Fibroblast of skin of right biceps (primary cell): ENCODE measurements at places on chromosomes 4 and X.

- no peak for DNase-seq
Observed at GRCh38 chrX:37476571-37477170, 94.8 kb upstream of the LANCL3 start.

DNA sequence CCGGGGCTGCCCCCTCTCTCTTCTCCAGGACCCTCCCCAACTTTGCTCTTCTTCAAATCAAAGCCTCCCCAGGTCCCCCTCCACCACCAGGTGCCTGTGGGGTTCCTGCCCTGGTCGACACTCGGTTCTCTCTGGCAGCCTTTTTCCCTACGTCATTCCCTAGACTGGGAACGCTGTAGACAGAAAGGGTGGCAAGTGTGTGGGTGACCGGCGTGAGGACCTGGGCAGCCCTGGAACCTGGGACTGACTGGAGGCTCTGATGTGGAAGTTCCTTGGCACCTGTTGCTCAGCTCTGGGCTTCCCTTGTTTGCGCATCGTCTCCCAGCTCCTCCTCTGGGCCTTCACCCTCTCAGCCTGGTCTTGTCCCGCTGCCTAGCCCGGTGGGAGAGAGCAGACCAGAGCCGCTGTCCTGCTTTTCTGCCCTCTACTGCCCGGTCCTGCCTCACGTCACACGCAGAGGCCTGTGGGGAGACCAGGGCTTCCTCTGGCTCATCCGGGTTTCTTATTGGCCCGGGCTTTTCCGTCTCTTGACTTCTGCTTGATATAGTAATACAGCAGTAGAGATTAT is 1.3 kb downstream of the TACC3 start:
- DNase-seq, result no peak

- DNase-seq, result no peak
Observed at GRCh38 chr4:141179474-141180373, 41.0 kb upstream of the ZNF330 start.

DNA sequence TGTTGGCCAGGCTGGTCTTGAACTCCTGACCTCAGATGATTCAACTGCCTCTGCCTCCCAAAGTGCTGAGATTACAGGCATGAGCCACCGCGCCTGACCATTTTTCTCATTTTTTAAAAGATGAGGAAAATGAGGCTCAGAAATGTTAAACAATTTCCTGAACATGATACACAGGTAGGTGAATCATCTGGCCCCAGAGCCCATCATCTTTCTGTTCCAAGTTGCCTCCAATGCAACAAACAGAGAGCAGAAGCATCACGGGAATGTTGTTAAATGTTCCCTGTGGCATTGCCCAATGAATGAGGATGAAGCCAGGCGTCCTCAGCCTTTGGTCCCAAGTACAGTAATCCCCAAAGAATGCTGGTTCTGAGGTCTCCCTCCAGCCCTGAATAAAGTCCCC is 31.3 kb upstream of the ANXA5 start:
- peak; percentile 97 for DNase-seq

DNA sequence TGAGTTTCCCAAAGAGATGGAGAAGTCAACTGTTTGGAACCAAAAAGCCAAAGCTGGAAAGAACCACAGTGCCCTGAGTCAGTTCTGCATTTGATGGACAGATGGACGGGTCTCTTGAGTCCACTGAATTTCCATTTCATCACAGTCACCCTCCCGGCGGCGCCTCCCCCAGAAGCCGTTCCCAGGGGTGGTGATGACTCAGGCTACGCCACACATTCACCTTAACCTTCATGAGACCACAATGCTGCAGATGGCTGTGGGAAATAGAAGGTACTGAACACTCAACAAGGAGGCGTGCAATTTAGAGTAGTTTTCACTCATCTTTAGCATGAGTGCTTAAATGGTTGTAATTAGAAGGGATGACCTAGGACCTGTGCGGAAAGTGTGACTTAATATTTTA is 61.3 kb downstream of the STOX2 start:
- DNase-seq, result no peak

DNA sequence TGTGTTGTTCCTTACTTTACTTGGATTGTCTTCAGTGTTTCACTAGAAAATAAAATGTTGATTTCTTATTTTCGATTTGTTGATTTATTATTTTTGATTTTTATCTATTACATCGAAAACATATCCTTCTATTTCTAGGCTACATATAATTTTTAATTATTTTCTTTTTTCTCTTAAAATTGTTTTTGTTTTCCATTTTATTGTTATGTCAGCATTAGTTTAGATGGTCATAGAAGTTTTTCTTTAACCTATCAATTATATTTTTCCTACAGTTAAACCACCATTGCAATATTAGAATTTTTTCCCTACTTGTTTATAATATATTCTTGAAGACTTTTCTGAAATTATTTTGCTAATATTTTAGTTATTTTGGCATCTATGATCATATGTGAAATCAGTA is 1685.1 kb downstream of the RPA4 start:
- DNase-seq, result no peak

DNA sequence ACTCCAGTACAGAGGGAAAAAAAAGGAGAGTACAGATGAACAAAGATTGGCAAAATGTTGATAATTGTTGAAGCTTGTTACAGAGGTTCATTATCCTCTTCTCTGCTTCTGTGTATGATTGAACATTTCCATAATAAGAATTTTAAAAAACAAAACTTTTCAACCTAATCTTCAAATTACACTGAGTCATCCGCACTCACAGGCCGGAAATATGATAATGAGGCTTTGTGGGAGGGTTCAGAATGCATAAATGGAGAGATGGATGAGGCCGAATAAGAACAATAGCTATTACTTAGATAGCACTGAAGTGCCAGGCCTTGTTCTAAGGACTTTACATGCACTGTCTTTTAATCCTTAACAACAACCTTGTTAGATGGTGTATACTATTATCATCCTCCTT is 4.6 kb upstream of the ERCC6L start:
- peak; percentile 47 for DNase-seq

DNA sequence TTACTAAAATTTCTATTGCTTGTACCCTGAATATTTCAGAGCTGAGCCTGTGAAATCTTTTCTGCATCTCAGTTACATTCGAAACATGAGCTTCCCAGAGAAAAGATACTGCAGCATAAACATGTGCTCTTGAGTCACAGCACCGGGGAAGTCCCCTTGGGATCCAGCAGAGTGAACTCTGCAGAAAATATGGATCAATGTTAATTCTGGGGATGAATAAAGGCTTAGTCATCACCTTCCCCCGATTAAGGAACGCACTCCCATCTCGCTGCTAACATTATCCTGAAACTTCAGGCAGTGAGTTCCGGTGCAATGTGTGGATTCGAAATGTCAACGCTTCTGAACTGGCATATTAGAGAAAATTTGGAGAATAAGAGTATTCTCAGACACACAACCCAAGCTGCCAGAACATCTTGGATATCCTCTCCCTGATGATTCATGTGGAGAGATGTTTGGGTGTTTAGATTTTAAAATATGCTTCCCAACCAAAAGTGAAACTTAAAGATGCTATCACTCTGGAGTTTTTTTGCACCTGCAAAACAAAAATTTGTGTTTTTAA is 90.8 kb downstream of the IRF2 start:
- peak; percentile 96 for DNase-seq

DNA sequence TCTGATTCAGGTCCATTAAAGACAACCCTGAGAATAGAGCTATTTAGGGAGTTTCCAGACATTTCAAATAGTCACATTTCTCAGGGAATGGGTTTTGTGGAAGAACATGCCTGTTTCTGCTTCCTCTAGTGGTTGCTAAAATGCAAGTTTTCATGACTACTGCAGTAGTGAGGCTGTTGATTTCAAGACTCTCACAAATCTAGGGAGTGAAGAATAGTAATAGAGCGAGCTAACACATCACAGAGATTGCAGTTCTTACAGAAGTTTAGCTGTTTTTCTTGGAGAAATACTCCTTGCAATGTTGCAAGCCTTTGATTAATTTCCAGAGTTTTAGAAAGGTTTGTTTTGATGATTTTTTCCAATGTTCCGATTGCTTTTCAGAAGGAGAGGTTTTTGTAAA is 610.2 kb upstream of the HTR2C start:
- DNase-seq, result no peak

DNA sequence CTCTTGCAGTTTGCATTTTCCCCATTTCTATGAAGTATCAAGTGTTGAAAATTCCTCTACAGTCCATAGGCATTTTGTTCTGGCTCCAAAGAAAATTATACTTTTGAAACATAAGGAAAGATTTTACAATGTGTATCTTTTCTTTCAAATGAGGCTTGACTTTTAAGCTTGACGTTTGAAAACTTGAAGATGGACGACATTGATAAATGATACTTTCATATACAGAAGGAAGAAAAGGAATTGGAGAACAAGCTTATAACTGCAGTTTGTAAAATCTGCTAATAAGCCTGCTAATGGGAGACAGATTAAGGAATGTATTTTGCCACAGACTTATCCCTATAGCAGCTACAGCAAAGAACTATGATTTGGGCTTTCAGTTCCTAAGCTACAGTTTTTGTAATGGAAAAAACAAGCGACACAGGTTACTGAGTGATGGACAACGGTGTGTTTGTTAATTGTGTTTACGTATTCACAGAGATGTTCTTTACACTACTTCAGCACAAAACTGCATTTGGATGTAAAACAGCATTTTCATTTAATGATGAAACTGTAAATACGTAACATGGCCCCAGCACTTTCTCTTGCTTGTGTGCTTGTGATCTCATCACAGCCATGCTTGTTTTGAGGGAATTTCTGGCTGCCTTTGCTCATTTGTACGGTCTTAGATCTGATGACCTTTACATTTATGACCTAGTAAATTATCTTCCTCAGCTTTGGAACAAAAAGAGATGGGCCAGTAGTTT is 83.2 kb upstream of the FAT1 start:
- no peak for DNase-seq

GRCh38 chrX:12890467-12890866 is 16.0 kb upstream of the TLR8 start:
- no peak for DNase-seq

GRCh38 chrX:47247999-47248320 is 15.2 kb downstream of the USP11 start:
- DNase-seq, result no peak

- DNase-seq, result no peak
Observed at GRCh38 chr4:72430988-72431387, 138.0 kb downstream of the ADAMTS3 start.

- no peak for DNase-seq
Observed at GRCh38 chrX:19702856-19703255, 184.5 kb downstream of the SH3KBP1 start.

DNA sequence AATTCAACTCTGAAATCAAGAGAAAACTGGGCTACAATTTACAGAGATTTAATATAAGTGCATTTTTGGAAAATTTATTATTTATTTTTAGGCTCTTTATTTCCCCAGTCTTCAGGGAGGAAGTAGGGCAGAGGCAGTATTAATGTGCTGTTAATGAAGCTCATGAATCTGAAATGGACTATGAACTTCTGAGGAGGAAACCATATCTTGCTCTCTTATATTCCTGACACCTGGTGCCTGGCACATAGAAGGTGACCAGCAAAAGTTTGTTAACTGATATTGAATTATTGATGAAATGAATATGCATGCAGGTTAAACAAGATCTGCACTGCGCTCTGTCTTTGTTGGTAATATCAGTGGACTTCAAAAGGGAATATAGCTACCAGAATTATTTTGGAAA is 55.1 kb downstream of the UGT8 start:
- DNase-seq, result no peak

DNA sequence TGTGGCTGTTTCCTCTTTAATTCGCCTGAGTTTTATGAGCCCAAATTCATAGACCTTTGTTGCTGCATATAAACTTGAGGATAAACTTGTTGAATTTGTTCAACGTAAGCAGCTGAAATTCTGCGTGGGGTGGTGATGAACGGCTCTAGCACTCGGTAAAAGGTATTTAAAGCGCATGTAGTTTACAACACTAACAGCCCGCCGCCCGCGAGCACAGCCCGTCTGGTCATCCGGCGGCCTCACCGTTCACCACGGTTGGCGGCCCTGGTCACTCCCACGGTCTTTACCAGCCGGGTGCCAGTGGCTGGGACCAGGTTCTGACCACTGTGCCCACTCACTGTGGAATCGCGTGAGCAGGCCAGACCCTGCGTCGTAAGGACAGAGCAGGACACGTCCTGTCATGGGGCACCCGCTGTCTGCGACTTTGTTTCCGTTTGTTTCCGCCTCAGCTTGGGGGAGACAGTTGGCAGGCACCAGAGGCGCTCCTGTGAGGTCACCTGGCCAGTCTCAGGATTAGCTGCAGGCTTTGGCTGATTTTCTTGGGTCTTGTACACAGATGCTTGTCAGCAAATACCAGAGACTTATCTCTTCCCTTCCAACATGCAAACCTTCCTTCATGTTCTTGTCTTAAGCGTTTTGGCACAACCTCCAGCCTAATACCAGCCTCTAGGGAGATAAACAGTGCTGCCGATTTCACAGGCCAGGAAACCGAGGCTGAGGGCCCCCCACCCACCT is 36.8 kb upstream of the SPON2 start:
- DNase-seq, result no peak

GRCh38 chr4:119537586-119537985 is 91.0 kb downstream of the PDE5A start:
- no peak for DNase-seq

DNA sequence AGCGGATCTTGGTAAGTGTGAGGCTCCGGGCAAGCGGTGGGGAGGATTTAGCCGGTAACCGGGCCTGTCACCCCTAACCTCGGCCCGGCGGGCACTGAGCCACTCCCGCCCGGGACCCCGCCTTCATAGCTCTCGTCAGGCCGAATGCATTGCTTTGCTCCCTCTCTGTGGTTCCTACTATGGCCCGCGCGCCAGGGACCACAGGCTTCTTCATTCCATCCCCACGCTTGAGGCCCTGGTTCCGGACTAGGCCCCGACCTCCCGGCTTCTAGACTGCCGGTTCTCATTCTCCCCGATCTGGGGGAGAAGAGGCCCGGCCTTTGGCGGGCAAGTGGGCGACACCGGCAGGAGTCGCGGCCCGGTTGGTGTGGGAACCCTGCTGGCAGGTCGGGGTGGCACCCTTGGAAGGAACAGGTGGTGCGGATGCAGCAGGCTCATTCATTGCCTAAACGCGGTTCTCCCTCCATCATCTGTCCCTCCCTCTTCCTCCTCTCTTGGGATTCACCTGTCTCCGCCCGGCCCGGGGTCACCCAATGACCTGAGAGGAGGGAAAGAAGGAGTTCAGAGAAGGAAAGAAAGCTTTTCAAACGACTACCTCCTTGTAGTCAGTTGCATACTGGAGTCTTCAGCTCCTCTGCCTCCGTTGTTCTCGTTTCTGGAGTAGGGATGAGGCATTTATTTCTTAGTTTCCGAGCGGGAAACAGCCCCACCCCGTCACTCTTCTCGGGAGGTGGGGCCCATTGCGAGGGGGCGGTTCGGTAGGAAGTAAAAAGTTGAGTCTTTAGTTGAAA is at the start of gene NDUFC1:
Gene NDUFC1 (minus strand): TSS at position 657 of the 791 bp plus-strand sequence. CDS start 6,679 bp downstream, outside the sequence.
- peak; percentile 44 for DNase-seq

DNA sequence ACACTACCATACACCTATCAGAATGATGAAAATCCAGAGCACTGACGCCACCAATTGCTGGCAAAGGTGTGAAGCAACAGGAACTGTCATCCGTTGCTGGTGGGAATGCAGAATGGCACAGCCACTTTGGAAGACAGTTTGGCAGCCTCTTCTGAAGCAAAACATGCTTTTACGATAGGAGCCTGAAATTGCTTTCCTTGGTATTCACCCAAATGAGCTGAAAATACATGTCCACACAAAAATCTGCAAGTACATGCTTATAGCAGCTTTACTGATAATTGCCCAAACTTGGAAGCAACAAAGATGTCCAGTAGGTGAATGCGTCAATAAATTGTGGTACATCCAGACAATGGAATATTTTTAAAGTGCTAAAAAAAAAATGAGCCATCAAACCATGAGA is 322.8 kb upstream of the FAT1 start:
- DNase-seq, result no peak

GRCh38 chr4:8740666-8741395 is 130.8 kb downstream of the HMX1 start:
- DNase-seq, result no peak
